ENCODE measurements at places on chromosomes 6 and 20.

DNA sequence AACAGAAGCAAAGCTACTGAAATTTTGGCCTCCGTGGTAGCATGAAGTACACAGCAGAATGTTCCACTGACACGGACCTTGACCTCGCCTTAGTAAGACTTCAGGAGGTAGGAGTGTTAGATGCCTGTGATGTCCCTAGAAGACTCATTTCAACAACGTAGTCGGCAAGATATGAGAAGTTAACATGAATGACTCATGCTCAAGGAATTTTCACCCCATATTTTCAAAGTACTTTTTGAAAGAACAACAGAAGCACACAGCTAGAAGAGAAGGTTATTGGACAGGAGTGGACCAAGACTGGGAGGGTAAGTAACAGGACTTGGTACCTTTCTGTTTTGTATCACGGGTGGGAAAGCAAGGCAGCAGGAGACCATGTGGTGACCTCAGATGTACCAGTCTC, 78.0 kb downstream of the DZANK1 start:
- DNase-seq, result no peak

GRCh38 chr6:134351615-134352474, 33.9 kb upstream of the SGK1 start:
- no peak for DNase-seq

DNA sequence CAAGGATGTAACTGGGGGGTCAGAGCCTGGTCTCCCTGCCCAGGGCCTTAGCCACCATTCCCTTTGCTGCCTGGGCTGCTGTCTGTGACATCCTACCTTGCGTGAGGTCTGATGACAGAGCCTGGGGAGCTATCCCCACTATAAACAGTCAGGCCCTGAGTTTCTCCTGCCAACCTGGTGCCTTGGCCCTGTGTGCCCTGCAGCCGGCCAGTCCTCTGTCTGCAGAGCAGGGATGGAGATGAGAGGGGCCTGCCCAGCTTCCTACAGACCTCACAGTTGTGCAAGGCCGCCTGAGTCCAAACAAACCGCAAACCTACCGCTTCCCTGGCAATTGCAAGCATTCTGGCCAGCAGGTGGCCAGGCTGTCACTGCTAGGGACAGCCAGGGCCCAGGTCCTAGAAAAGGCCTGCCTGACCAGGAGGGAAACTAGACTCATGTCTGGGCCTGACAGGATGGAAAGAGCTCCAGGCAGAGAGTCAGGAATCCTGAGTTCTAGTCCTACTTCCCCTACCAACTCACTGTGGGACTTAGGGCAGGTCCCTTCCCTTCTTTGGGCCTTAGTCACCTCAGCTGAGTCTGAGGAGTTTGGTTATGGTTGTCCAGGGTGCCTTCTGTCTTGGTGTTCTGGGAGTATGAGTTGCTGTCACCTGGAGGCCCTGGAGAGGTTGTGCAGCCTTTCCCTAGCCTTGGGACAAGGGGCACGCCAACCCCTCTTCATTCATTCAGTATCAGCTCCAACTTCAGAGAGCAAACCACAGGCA, 86.2 kb downstream of the VEGFA start:
- no peak for DNase-seq

GRCh38 chr6:83092756-83093399, 25.4 kb downstream of the DOP1A start:
- no peak for DNase-seq

GRCh38 chr6:89794324-89794723, 25.3 kb downstream of the MDN1 start:
- no peak for DNase-seq

DNA sequence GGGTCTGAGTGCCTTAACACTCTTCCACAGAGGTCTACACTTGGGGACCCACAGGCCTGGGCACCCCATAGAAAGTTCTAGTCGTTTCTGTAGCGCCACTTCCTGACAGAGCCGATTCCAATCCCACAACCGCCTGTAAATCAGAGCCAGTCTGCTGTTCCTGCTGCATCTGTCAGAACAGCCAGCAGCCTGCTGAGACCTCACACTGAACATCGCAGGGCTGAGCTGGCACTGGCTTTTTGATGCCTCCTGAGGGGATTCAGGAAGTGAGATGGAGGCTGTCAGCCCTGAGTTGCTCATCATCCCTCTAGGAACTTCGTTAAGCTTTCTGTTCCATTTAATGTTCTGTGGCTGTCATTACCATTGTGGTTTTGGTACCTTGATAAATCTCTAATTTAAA, 48.9 kb downstream of the DCBLD1 start:
- no peak for DNase-seq

DNA sequence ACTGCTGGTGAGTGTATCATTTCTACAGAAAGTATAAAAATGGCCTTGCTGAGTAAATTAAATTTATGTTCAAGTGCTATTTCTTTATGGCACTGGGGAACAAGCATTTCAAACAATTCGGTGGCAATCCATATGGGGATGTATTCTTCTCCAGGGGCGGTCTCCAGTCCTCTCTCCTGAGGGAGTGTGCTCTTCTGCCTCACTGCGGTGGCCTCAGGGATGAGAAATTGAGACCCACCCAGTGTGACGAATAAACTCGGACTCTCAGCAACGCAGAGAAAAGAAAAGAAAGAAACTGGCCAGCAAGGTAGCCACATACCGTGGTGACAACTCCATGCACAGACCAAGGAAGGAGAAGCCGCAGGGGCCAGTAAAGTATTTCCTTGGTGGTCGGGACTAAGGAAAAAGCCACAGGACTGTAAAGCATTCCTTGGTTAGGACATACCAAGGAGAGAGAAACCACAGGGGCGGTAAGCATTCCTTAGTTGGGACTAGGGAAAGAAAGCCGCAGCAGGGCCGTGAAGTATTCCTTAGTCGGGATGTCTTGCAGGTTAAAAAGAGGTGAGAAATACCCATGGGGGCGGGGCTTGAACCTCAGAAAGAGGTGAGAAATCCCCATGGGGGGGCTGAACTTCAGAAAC, 13.6 kb upstream of the GOPC start:
- no peak for DNase-seq

- DNase-seq, result no peak
Measured at GRCh38 chr6:161418463-161418945, 144.6 kb upstream of the AGPAT4 start.

DNA sequence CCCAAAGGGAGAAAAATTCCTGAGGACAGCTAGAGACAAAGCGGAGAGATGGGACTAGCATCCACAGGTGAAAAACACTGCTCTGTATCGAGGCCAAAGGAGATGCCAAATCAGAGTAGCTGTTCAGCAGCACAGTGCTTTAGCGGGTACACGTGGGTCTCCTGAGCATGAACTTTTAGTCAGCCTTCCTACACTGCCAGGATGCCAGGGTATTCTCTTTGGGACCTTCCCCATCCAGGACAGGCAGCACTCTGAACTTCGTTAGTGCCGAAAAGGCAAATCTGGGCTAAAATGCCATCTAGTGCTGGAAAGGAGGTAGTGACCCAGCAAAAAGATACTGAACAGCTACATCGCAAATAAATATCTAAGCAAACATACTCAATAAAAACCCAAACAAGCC, 64.9 kb downstream of the C6orf58 start:
- no peak for DNase-seq

GRCh38 chr20:51725584-51726176, 42.5 kb downstream of the ATP9A start:
- no peak for DNase-seq

- DNase-seq, result no peak
Measured at GRCh38 chr6:150394053-150394898, 25.5 kb downstream of the IYD start.

DNA sequence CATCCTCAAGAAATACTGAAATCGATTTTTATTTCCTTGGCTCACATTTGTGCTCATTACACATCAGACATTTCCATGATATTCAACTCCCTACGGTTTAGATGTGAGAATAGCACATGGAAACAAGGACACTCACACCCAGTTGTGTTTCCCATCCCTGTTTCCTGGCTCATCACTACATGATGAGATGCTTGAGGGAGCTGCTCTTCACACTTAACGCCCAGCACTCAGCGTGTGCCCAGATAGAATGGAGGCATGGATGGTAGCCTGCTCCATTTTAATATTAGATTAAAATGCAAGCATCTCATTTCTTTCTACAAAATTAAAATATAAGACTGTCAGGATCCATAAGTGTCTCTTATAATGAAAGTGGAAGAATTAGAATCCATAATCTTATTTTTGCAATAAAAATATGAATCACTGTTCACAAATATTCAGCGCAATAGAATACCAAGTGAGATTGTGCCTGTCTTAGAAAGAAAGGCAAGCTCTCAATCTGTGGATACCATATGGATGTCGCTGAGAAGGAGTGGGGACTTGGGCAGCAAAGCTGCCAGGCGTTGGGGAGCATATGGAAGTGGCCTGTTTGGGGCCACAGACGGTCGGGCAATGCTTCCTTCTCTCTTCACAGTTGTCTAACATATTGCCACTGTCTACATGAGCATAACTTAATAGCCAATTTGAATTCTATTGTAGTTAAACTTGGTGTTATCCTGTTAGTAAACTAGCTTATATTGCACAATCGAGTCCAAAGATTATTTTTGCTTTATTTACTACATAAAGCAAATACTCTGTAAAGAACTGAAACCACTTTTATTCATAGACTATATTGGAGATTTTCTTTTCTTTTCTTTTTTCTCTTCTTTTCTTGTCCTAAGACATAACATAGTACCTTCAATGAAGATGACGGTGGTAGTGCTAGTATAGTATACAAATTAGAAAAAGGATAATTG, 206.8 kb upstream of the QKI start:
- DNase-seq, result no peak

DNA sequence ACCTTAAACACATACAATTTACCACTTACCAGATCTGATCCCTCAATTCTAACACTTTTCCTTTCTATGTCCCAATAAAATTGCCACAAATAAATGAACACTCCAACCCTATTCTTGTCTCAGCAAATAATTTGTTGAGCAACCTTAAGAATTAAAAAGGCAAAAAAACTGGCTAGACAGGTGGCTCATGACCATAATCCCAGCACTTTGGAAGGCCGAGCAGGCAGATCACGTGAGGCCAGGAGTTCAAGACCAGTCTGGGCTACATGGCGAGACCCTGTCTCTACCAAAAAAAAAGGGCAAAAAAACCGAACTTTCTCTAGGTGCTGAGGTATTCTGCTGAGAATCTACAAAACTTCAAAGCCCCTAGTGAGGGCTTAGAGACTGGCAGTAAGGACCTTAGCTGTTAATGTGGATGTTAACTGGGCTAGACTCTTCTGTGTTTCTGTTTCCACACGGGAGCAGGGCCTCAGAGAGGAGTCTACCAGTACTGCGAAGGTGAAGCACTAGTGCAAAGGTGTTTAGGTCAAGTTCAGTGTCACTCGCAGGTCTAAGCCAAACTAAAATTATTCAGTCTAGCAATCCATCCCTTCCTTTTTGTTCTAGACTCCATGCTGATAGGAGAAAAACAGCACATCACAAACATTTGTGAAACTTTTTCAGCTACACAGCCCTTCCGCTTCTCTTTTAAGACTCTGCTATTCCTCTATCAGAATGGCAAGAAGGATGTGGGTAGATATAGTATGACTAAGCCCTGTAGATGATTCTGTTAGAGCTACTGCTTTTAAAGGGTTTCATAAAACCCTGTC, 2.6 kb downstream of the FASTKD5 start:
- no peak for DNase-seq

- no peak for DNase-seq
Measured at GRCh38 chr6:79586548-79586947, 44.6 kb upstream of the SH3BGRL2 start.

DNA sequence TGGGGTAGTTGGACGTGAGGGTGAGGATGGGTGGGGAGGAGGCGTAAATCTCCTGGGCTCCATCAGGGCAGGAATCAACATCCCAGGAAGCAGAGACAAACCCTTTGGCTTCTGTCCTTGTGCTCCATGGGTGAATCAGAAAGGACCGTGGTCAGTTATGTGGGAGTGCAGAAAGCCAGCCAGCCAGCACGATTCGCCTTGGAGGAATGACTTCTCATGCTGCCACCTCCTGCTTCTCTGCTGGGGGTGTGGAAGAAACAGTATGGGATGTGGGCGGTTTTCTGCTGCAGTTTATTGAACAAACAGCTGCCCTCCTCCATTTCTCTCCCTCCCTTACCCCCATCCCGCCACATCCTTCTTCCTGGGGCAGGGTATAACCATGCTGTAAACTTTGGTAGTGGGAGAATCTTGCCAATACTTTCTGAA, 214.5 kb downstream of the SOX4 start:
- no peak for DNase-seq

DNA sequence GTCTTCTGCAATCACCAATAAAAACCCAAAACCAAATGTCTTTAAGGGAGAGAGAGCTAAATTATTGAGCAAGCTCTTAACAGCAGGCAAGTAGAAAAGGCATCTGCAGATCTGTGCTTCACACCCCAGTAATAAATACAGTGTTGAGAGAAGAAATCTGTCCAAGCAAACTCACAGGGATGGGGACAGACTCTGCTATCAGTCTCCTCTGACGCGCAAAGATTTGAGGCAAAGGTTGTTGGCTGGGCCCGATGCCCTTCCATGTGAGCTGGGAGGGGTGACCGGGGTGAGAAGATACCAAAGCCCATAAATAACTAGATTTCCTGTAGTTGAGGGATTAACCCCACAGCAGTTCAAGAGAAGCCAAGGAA, 315.2 kb upstream of the SOX4 start:
- no peak for DNase-seq

- DNase-seq, result no peak
Measured at GRCh38 chr6:89346433-89346832, 6.1 kb downstream of the UBE2J1 start.

DNA sequence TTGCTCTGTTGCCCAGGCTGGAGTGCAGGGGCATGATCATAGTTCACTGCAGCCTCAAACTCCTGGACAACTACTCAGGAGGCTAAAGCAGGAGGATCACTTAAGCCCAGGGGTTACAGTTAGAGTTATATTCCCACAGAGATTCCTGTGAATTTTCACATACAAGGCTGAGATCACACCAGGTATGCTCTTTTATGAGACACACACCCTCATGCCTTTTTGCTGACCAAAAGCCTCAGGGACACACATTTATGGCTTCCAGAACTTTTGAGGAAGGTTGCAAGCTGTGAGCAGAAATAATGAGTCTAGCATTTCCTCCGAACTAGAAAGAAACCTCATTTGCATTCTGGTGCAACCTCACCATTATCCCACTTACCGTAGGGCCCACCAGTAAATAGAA, 370.5 kb upstream of the ARID1B start:
- no peak for DNase-seq

GRCh38 chr6:109373762-109374161, 8.5 kb downstream of the CD164 start:
- DNase-seq, result no peak

- no peak for DNase-seq
Measured at GRCh38 chr6:18561037-18561750, 174.0 kb downstream of the RNF144B start.

- DNase-seq, result no peak
Measured at GRCh38 chr20:63955281-63955826, 862 bp downstream of the UCKL1 start.
